ENCODE measurements at places on chromosomes 16 and 17.

DNA sequence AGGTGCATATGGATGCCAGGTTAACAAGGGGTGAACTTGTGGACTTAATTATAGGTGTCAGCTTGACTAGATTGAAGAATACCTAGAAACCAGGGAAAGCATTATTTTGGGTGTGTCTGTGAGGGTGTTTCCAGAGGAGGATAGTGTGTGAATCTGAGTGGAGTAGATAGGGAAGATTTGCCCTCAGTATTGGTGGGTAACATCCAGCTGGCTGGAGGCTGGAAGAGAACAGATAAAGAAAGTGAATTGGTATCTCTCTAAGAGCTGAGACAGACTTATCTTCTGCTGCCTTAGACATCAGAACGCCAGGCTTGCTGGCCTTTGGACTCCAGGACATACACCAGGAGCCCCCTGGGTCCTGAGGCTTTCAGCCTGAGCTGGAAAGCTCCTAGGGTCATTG lies 75.2 kb downstream of the CDRT15 start:
- DNase-seq, result no peak

- no peak for DNase-seq
Observed at GRCh38 chr17:7178973-7179316, 225 bp downstream of the ASGR1 start.

DNA sequence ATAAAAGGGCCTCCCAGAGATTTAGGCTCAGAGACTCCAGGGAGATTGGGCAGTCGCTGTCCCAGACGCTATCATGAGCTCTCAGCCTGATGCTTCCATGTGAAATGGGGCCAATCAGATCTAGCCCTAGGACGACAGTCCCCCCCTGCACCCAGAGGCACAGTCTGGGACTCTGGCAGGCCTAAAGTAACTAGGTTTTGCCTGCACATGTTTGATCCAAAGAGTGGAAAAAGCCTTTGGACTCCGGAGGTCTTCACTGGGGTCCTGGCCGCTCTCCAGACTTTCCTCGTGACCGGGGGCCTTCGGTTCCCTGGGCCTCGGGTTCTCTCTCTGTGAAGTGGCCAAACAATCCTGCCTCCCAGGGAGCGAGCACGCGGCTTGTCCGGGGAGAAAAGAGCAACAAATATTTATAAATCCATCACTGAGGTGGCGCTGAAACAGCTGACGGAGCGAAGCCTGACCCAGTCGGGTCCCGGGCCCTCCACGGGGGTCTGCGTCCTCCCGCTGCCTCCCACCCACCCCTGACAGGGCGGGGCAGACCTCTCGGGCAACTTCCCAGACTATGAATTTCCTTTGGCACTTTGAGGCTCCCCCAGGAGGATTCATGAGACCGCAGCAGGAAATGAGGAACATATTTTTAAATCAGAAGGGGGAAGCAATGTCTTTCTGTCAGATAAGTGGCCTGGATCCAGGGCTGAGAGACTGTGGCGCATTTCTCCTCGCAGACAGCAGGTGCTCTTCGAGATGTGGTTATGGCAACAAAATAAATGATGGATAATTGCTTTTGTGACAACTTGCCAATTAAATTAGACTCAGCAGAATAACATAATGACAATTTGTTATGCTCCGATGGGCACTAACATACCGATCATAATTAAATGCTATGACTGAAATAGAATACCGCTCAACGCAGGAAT lies 38.9 kb downstream of the MRPS23 start:
- DNase-seq, result no peak

GRCh38 chr16:70743791-70744190 lies 57.2 kb downstream of the VAC14 start:
- DNase-seq, result no peak

GRCh38 chr17:45396496-45397205 lies 36.0 kb downstream of the ARHGAP27 start:
- DNase-seq, result no peak

DNA sequence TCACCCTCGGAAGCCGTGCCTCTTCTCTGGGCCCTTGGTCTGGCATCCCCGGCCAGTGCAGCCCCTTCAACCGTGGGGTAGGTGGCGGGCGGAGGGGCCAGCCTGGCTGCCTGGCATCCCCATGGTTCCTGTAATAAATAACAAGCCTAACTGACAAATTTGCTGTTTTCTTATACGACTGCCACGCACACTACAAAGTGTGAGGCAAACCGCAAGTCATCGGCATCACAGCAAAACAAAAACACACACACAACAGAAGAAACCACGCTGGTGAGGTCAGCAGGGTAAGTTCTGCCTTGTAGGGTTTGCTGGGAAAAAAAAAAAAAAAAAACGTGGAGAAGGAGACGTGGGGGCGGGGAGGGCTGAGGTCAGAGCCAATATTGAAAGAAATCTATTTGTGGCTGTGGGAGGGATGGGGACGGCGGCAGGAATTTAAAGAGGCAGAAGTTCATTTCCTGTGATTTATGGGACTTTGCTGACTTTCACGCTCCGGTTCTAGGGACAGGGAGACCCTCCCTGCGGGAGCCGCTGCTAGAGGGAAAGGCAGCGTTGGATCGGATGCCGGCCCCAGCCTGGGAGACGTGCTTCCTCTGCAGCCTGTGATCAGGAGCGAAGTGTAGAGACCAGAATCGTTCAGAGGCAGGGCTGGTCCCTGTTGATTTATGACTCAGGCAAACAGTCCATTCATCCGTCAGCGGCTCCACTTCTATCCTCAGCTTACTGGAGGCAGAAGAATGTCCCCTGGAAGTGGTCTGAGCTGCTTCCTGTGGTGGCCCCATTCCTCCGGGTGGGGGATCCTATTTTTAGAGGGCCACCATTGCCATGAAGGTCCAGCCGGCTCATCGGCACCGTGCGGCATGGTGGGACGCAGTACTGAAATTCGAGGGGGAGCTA lies 162.8 kb downstream of the FOXL1 start:
- DNase-seq, result peak; percentile 92

DNA sequence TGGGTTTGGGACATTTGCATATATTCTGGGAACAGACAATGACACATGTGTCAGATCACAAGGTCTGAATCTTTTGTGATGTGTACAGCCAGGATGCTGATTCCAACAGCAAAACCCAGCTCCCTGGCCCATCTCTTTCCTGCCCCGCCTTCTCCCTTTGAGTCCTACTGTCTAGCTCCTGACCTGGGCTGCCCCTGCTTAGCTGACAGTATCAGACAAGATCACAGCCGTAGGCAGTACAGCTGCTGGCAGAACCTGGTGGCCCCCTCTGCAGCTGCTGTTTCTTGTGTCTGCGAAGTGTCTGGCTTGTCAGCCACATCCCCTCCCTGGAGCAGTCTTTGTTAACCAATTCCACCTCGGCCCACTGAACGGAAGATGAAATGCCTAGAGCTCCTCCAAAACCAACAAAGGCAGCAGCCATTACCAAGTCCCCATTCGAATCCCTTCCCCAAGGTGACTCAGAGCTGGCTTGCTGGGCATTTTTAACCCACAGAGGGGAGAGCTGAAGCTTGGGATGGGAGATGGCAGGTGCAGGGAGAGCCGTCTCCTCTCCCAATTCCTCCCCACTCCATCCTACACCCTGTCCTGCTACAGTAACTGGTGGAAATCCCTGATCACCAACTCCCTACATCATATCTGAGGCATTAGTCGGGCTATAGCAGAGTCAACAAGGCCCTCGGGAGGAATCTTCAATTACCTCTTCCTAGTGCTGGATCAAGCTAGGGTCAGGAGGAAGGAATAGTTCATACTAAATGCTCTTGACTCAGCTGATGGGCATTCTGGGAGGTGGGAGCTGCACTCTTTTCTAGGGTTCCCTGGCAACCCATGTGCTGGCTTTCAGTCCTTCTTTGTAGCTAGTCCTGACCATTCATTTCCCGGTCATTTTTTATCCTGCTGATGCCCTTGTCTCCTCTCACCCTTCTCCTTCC lies 5.8 kb downstream of the PIPOX start:
- no peak for DNase-seq

- peak; percentile 64 for DNase-seq
Observed at GRCh38 chr16:48444574-48444973, 59.4 kb upstream of the SIAH1 start.

DNA sequence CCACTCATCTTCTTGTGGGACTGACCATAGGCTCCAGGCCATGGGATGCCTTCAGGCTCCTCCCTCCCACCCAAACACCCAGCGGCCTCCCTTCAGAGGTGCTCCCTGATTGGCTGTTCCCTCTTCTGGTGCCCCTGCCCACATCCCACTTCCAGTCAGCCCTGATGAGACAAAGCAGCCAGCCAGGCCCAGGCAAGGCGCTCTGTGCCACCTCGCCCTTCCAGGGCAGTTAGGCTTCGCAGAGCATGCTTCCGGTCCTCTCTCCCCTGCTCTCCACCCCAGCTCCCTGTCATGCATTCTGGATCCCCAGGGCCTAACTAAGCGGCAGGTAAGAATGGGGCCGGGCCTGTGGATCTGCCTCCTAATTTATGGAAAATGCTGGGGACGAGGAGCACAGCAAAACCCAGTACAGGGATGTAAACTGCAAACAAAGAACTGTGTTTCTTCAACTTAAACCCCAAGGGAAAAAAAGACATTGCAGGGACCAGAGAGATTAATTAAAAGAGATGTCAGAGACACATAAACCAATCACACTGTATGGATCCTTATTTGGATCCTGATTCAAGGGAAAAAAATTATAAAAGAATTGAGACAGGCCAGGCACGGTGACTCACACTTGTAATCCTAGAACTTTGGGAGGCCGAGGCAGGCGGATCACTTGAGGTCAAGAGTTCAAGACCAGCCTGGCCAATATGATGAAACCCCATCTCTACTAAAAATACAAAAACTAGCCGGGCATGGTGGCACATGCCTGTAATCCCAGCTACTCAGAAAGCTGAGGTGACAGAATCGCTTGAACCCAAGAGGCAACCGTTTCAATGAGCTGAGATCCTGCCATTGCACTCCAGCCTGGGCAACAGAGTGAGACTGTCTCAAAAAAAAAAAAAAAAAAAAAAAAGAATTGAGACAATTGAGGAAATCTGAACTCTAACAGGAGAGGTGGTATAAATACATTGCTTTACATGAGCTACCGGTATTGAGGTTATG lies 26.0 kb downstream of the ZDHHC7 start:
- DNase-seq, result no peak

GRCh38 chr17:883586-883962 lies 96.0 kb downstream of the NXN start:
- no peak for DNase-seq

DNA sequence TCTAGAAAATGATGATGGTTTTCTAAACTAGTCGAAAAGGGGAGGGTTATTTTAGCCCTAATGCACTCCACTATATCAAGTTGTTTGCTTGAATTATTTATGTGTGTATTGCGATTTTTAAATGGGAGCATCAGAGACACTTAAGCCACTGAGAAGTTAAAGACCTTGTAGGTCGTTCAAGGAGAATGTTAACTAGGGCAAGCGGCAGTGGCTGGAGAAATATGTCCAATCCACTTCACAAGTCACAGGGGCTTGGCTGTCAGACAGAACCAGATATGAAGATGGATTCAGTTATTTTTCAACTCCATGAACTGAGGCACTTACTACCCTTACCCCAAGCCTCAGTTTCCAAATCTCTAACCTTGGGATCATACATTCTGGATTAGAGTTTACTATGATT lies 702.0 kb downstream of the CDH11 start:
- no peak for DNase-seq

DNA sequence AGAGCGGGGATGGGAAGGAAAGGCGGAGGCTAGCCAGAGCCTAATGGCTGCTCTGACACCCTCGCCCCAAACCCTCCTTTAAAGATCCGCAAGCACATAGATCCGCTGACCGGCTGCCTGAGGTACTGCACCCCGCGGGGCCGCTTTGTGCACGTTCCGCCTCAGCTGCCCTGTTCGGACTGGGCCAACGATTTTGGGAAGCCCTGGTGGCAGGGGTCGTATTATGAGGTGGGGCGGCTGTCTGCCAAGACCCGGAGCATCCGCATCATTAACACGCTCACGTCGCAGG lies 663 bp downstream of the CYB5D1 start:
- DNase-seq, result peak; percentile 78

GRCh38 chr17:71933306-71933705 lies 187.5 kb upstream of the SOX9 start:
- DNase-seq, result no peak

- DNase-seq, result no peak
Observed at GRCh38 chr17:63481488-63481870, 4.6 kb downstream of the ACE start.

GRCh38 chr16:66517586-66518263 lies 32.2 kb downstream of the TK2 start:
- no peak for DNase-seq

- DNase-seq, result no peak
Observed at GRCh38 chr17:61455324-61456060, 3.3 kb downstream of the TBX4 start.

DNA sequence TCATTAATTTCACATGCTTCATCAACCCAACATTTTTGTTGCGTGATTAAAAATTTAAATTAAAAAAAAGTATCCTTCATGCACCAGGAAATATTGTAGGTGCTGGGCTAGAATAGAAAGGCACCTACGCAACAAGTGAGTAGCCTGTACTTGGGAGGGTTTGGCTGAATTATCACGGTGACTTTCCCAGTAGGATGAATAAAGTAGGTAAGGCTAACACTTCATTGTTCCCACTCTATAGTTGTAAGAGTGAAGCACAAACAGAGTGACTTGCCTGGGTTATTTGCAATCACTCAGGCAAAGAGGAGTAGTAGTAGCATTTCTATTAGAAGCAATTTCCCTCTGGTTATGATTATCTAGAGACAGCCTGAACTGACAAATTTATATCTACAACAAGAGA lies 62.5 kb downstream of the DNAH3 start:
- DNase-seq, result no peak
